ENCODE measurements at places on chromosomes 1 and 21.

DNA sequence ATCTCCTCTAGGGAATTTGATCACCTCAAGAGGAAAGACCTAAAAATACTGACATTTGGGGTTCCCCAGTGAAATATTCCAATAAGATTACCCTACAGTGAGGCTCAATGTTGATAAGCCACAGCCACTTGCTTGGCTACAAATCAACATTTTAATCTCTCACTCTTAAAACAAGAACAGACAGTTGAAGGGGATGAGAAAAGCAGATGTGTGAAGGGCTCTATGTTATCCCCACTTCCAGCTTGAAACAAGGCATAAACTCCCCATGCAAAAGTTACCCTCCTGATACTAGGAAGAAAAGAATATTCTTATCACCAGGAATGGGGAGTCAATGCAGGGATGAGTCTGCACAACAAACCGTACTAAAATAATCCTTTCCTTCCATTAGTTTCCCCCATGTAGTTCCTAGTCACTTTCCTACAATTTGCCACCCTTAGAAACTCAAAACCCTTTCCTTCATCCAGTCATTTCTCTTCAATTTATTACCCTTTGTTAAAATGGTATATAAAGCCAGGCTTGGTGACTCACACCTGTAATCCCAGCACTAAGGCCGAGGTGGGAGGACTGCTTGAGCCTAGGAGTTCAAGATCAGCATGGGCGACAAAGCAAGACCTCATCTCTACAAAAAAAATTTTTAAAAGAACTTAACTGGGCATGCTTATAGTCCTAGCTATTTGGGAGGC is 29.5 kb downstream of the LPGAT1 start:
- DNase-seq = no peak

GRCh38 chr1:103447471-103447870 is 78.0 kb upstream of the RNPC3 start:
- DNase-seq = no peak

DNA sequence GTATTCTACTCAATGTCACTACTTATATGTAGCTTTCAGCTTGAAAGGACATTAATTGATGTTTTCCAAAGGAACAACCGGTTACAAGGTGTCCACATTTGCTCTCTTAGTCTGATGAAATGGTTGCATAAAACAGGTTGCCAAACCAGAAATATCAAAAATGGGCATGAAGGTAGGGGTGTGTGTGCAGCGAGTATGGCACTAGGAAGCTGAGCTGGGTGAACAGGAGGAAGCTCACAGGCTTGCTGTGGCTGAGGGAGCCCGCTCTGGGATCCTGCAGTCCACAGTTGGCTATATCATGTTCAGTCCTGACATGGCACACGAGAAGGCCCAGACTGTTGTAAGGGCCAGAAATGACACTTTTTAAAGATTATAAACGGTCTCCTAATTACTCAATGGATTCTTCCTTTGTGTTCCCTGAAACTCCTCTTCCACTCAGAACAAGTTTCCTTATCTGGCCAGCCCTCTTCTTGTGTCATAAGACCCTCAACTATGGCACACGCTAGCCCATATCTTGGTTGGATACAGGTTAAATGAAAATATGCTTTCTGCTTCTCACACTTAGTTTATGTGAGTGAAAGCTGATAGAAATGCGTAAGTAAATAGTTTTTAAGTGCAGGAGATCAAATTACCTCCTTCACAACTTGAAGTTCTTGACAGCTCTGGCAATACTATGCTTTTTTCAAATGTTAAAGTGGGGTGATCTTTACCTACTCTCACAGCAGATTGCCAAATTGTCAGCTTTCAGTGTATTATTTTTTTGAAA is 201.5 kb downstream of the LMO4 start:
- no peak for DNase-seq

DNA sequence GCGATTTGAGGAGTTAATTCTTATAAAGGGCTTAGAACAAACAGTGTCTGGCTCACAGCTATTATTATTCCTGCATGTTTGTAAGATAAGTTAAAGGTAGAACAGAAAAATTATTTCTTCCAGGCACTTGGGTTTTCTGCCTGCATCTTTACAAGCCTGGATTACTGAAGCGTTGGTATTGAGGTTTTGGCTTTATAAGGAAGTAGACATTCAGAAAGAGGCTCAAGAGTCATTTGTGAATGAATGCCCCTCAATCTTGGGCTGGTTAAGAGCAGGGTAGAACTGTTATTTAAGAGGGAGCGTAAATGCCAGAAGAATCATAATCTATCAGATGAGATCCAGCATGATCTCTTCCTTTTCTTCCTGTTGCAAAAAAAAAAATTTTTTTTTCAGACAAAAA is 77.3 kb upstream of the ARID1A start:
- no peak for DNase-seq

DNA sequence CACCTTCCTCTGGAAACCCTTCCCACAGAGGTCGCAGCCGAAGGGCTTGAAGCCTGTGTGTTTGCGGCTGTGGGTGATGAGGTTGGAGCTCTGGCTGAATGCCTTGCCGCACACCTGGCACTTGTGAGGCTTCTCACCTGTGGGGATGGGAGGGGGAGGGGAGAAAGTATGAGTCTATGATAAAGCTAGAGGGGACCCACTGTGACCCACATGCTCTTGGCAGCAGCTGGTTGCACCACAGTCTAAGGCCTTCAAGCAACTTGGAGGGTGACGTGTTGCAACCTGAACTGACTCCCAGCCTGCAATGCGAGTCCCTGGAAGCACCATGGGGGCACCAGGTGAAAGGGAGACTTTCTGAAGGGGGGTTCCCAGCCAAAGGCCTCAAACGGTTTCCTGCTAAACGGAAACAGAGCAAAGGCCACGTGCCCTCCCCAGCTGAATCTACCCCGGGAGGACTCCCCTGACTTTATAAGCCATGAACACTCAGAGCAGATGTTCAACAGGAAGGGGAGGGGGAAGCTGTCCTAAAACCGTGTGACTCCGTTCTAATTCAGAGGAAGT is 10.6 kb downstream of the GFI1 start:
- DNase-seq = no peak

DNA sequence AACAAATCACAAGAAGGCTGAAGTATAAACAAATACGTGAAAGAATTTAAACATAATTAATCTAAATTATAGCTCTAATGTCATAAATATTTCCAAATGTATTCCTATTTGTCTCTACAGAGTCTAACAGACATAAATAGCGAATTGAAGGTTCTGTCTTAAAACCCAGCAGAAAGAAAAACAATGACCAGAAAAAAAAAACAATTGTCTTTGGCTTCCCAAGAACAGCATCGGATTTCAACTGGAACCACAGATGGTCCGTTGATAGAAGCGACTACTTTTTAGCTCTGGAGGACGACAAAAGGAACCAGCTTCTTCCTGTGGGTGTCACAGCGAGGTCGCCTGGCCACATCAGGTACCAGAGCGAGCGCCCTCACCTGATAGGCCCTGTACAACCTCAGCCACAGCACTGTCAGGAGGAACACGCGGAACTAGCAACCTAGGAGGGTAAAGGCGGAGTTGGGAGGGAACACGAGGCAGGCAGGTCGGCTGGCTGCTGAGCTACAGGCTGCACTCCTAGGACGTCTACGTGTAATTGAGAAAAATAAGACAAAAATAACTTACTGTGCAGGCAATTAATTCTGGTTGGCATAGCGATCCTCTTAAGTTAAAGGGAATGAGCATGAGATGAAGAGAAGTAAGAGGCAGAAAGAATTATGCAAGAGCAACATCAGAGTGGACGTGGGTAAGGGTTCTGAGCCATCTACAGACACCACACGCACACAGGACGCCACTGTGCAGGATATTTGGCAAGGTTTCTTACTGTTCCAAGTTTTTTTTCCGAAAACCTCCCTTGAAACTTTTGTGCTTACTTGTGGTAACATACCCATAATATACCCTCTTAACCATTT is 16.7 kb upstream of the PRDM15 start:
- peak; percentile 26 for DNase-seq
